ENCODE measurements at places on chromosomes 12 and 14.

DNA sequence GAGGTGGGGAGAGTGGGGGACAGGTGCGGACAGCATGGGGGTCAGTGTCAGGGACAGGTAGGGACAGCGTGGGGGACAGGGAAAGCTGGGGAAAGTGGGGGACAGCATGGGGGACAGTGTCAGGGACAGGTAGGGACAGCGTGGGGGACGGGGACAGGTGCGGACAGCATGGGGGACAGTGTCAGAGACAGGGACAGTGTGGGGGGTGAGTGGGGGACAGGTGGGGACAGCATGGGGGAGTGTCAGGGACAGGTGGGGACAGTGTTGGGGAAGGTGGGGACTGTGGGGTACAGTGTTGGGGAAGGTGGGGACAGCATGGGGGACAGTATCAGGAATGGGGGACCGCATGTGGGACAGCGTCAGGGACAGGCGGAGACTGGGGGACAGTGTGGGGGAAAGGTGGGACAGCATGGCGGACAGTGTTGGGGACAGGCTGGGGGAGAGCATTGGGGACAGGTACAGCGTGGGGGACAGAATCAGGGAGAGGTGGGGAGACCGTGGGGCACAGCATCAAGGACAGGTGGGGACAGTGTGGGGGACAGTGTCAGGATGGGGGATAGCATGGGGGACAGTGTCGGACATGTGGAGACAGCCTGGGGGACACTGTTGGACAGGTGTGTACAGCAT is 96.1 kb downstream of the TMEM121 start:
- no peak for DNase-seq

DNA sequence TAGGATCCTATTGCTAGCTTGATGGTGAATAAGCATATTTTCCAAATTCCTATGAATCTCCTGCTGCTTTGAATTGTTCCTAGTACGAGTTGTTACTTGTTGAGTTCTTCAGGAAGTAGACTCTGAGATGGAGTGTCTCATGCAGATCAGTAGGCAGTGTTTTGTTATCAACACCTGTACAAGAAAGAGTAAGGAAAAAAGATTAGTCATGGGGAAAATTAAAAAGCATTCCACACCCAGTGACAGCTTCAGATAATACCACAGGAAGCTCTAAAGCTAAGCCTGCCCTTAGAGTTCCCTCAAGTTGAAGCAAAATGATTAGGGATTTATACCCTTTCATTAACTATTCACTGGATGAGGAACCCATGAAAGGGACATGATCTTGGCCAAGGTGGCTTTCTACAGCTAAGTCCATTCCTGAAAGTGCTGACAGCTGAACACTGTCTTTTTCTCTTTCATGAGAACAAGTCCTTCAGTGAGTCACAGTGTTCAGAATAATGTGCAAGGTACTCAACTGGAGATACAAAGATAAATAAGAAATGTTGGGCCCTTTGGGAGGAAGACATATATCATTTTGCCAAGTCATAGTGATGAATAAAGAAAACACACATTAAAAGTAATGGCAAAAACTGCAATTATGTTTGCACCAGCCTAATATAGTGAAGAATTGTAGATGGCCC is 49.1 kb downstream of the CCER1 start:
- DNase-seq = no peak

DNA sequence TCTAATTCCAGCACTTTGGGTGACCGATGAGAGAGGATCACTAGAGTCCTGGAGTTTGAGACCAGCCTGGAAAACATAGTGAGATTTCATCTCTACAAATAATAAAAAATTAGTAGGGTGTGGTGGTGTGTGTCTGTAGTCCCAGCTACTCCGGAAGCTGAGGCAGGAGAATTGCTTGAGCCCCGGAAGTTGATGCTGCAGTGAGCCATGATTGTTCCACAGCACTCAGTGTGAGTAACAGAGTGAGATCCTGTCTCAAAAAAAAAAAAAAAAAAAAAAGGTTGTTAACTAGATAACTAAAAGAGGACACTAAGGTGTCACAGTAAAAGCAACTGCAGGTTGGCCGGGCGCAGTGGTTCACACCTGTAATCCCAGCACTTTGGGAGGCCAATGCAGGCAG is 121.3 kb upstream of the MAX start:
- DNase-seq = no peak

DNA sequence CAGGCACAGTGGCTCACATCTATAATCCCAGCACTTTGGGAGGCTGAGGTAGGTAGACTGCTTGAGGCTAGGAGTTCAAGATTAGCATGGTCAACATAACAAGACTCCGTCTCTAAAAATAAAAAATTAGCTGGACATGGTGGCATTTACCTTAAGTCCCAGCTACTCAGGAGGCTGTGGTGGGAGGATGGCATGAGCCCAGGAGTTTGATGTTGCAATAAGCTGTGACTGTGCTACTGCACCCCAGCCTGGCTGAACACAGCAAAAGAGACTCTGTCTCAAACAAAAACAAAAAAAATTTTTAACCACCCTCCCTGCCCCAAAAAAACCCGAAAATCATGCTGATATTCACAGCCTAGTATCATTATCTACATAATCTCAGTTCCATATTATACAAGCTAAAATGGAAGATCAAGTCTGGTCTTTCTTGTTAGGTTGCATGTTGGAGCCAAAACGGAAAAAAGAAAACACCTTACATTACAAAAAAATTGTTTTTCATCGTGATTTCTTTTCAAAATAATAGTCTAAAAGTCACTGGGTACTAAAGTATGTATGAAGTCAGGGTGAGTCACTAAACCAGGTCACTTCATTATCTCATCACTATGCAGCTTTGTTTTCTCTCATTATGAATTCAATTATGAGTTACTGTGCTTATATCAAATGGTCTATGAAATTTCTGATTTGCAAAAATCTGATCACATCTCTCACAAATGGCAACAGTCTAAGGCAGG is 13.8 kb downstream of the GXYLT1 start:
- DNase-seq = no peak

GRCh38 chr14:77130386-77130785 is 11.2 kb downstream of the ZDHHC22 start:
- DNase-seq = no peak

GRCh38 chr12:109910254-109910968 is 10.3 kb downstream of the TCHP start:
- DNase-seq = no peak

GRCh38 chr14:91484186-91484585 is 25.9 kb downstream of the PPP4R3A start:
- DNase-seq = no peak

DNA sequence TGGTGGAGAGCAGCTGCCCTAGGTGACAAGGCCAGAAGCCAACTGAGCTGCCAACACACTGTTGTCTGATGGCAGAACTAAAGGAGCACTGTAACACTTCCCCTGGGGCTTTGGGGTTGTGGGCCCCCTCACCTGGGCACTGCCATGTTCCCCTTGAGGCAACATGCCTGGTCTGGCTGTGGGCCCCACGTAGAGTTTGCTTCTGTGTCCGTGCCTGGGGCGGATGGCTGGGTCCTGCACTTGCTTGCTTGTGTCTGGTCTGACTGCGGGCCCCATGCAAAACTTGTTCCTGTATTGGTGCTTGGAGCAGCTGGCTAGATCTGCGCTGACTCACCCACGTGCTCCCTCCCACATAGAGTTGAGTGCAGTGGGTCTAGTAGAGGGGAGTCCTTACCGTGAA is 78.4 kb downstream of the MNAT1 start:
- no peak for DNase-seq

GRCh38 chr12:86233126-86233525 is 23.1 kb downstream of the MGAT4C start:
- no peak for DNase-seq

GRCh38 chr12:52369809-52370208 is 2.5 kb upstream of the KRT85 start:
- no peak for DNase-seq

GRCh38 chr14:74415115-74415437 is 10.9 kb downstream of the SYNDIG1L start:
- DNase-seq = no peak

DNA sequence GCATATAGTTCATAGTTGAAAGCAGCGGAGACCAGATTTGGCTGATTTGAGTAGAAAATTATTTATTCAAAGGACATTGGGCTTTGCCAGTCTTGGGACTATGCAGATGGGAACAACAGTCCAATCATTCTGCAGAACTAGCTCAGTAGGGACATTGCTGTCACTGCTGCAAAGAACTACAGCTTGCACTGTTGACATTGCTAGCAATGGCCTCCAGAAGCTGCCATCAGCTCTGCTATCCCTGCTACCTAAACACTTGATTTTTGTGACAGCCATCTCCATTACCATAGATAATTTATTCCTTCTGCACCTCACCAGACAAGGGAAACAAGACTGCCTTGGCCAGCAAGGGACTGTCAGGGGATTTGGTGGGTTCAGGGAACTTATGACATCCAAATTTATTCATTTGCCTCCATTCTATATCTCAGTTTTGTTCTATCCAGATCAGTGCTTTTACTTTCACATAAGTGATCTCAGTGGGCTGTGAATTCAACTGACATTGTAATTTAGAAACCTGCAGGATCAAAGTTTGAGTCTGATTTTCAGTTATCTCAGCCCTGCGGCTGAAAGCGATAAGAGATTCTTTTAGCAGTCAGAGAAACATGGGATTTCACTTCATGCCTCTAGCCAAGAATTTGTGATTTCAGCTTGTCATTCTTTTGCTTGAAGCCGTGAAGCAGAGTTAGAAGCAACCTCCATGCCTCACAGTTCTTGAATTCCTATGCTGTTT is 136.7 kb upstream of the FBXO33 start:
- DNase-seq = no peak
